Fibroblast of skin of right biceps (primary cell): ENCODE measurements at places on chromosomes 1 and 21.
A peak's percentile ranks its signal among the peaks of the same experiment; 100 is the strongest.

DNA sequence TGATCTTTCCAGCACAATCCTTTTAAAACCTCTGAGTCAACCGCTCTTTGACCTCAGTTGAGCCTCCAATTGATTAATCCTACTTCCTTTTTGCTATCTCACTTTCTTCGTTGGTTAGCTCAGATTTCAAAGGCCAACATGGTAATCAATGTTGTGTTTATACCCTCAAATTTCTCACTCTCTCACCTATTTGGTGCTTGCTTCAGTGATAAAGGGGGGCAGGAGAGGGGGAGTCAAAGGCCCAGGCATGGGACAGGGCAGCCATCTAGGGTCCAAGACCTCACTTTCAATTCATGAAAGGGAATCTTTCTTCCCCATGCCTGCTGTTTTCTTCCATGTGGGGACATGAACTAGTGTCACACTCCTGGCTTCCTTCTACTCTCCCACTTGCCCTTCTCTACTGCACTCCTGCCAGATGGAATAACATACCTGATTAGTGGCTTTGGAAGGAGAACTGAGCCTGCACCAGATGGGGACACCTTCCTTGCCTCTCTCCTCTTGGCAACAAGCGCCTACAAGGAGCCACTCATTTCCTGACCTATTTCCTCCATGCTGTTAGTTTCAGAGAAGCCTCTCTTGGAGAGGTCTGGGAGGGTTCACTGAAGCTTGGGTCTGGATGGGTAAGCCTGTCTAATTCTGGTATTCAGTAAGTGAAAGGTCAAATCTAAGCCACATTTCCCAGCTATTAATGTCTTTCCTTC, 73.3 kb upstream of the ARHGAP29 start:
- no peak for DNase-seq

DNA sequence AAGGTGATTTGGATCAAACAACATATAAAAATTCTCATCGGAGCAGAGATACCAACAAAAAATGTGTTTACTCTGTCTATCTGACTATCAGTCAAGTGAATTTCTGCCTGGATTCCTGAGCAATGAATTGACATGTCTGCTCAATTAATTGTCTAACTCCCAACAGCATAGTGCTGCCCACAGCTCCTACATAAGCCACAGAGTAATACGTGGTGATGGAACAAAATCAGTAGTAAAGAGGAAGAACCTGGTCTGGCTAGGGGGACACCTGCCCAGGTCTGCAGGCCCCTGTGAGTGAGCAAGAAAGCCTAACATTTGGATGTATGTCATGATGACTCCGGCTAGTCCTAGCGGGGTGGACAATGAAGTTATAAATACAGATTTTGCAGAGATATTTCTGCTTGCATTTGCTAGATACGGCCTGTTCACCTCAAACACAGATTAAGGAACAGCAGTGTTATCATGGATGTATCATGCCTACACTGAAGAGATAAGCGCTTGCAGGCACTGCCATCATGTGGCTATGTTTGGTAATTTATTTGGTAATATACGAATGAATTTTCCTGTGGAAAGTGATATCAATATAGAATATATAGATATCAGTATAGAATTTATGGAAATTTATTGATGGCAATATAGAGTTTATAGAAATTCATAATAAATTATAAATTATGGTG, 69.6 kb upstream of the LRRC8B start:
- peak; percentile 51 for DNase-seq

DNA sequence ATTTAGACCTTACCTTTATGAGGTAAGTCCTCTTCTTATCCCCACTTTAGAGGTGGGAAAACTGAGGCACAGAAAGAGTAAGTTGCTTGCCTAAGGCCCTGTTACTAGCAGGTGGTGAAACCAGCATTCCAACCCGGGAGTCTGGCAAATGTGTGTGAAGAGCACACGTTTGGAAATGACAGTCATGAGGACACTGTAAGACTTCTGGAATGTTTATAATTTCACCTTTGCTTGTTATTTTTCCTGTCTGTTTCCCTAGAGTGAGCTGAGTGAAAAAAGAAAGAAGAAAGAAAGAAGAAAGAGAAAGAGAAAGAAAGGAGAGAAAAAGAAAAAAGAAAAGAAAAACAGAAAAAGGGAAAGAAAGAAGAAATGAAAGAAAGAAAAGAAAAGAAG, 21.2 kb upstream of the LGALS8 start:
- DNase-seq: peak; percentile 49

DNA sequence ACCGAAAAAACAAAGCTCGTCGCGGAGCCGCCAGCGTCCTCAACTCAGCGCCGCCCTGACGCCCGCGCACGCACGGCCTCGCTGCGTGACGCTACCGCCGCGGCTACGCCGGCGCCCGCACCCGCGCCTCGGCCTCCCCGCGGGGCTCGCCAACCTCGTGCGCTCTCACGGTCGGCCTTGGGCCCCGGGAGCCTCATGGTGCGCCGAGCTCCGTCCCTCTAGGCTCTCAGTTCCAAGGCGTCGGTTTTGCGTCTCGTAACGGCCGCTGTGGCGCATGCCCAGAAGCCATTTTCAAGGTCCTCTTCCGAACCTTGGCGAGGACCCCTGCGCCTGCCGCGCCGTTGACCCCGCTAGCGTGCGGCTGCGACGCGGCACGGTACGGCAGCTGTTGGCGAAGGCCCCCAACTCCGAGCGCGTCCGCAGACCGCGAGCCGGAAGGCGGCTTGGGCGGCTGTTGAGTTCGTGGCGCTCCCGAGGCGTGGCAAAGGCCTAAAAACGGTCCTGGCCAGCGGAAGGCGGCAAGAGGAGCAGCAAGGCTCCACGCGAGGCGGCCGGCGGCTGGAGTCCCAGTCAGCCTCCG, at the start of gene HENMT1:
Gene HENMT1 (minus strand): TSS at position 64 of the 580 bp plus-strand sequence. CDS start 1,209 bp downstream, outside the sequence.
- peak; percentile 76 for DNase-seq

DNA sequence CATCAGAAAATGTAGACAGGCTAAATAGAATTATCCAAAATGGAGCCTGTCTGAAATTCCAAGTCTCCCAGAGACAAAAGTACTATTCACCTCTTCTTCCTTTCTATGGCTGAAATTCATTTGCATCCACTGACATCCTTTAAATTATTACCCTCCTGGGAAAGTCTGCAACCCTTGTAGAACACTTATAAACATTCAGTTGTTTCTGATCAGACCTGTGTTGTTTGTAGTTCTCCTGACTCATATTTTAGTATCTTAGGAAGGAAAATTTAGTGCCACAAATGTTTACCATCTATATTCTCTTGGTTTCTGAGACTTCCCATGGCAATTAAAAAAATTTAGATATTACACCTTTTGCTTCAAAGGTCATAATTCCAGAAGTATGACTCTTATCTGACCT, 69.6 kb upstream of the C1orf105 start:
- DNase-seq: peak; percentile 14

GRCh38 chr1:203463469-203464062, 12.0 kb upstream of the PRELP start:
- peak; percentile 85 for DNase-seq
